ENCODE measurements at places on chromosomes 16 and 17.

GRCh38 chr17:41812381-41813151, at the start of gene FKBP10:
Gene FKBP10, plus strand, starts transcription at chr17:41813004. Its CDS starts 31 bp downstream, at chr17:41813035.
- H3K27me3 ChIP-seq = peaks cover 13% of the 10 kb centered on the region
- DNase-seq = no peak
- H3K27ac ChIP-seq = peak within 1 kb of the TSS; percentile 66
- H3K4me1 ChIP-seq = peaks cover 8% of the 10 kb centered on the region
- H3K4me3 ChIP-seq = peak within 1 kb of the TSS; percentile 87
- H3K36me3 ChIP-seq = no peaks in the 10 kb centered on the region

GRCh38 chr17:48022901-48023300, 14.7 kb downstream of the COPZ2 start:
- no peak for DNase-seq
- H3K36me3 ChIP-seq = no peaks in the 10 kb centered on the region
- H3K4me1 ChIP-seq = peaks cover 33% of the 10 kb centered on the region

GRCh38 chr16:89155184-89155679, 16.3 kb upstream of the CDH15 start:
- H3K4me3 ChIP-seq = no peak overlapping the region
- no peaks in the 10 kb centered on the region for H3K27me3 ChIP-seq
- H3K27ac ChIP-seq = no peak overlapping the region
- H3K36me3 ChIP-seq = peaks cover 4% of the 10 kb centered on the region

- H3K27me3 ChIP-seq = no peaks in the 10 kb centered on the region
- H3K36me3 ChIP-seq = peaks cover 7% of the 10 kb centered on the region
- H3K4me1 ChIP-seq = peaks cover 19% of the 10 kb centered on the region
- H3K27ac ChIP-seq = no peak overlapping the region
Measured at GRCh38 chr17:17060930-17061329, 18.7 kb downstream of the MPRIP start.

GRCh38 chr16:28897826-28898225, 19.5 kb downstream of the ATP2A1 start:
- no peaks in the 10 kb centered on the region for H3K36me3 ChIP-seq
- no peak overlapping the region for H3K4me3 ChIP-seq
- no peaks in the 10 kb centered on the region for H3K27me3 ChIP-seq
- no peak overlapping the region for H3K27ac ChIP-seq
- no peak for DNase-seq

- DNase-seq = no peak
- no peak overlapping the region for H3K4me3 ChIP-seq
- H3K27me3 ChIP-seq = peaks cover 15% of the 10 kb centered on the region
Measured at GRCh38 chr17:15941781-15942180, 3.1 kb upstream of the ADORA2B start.

DNA sequence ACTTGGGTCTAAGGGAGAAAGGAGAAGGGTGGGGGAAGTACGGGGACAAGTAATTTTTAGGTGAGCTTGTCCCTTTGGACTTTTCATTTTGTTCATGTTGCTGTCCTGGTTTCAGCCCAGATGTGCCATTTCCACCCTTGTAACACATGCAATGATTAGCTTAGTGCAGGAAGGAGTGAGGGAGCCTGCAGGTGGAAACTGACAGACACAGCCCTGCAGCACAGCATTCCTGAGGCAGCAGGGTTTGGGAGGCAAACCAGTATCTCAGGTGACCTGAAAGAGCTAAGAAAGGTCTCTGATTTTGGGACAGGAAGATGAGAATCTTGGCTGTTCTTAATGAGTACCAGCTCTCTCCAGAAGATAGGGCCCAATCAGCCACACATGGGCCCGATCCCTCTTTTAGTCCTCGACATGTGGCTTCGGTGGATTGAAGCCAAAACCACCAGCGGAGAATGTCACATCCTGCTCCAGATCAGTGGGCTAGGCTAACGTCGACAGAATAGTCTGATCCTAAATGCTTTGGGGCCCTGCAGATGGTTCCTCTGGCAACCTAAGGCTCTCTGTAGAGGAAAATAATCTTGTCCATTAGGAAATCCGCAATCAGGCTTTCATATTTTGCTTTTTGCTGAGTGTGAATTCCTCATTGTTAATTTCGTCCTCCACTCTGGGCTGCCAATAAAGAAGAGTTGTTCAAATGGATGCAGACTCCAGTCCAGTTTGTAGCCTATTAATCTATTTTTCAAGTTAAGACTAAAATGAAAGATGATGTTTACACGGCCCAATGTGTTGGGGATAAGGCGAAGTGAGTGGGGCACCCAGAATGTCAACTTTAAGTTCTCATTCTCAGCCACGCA, 3.8 kb upstream of the RNF157 start:
- peaks cover 6% of the 10 kb centered on the region for H3K36me3 ChIP-seq
- no peaks in the 10 kb centered on the region for H3K27me3 ChIP-seq
- peak overlapping the region; percentile 47 for H3K4me3 ChIP-seq
- DNase-seq = no peak
- peak overlapping the region; percentile 95 for H3K27ac ChIP-seq
- peaks cover 61% of the 10 kb centered on the region for H3K4me1 ChIP-seq

DNA sequence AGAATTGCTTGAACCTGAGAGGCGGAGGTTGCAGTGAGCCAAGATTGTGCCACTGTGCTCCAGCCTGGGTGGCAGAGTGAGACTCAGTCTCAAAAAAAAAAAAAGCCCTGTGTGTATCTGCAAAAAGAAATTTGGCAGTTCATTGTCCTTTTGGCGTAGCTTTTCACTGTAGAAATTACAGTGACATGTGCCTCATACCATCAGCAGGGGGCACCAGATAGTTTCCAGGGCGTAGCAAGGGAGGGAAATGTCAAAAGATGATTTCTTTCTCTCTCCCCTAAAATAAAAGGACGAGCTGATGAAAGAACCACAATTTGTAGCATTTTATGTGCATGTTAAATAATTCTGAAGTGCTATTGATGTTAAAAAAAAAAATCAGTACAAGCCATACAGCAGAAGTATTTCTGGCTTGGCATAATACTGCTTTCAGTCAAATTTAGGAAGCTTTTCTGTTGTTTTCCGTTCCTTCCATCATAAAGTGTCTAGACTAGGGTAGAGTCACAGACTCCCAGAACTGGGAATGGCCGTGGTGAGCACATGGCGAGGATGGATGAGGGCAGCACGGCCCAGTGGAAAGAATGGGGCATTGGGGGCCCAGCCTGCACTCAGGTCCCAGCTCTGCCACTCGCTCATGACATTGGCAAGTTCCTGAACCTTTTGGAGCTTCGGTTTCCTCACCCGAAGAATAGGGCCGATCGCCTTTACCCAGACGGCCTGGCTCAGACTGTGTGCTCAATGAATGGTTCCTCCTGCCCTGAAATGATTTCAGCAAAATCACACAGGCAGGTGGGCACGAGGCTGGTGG, 59.8 kb upstream of the RPH3AL start:
- peak overlapping the region; percentile 90 for H3K4me3 ChIP-seq
- H3K4me1 ChIP-seq = peaks cover 57% of the 10 kb centered on the region
- no peaks in the 10 kb centered on the region for H3K27me3 ChIP-seq
- H3K27ac ChIP-seq = peak overlapping the region; percentile 87
- peak; percentile 51 for DNase-seq
- H3K36me3 ChIP-seq = peaks cover 32% of the 10 kb centered on the region

GRCh38 chr16:27033281-27033979, 33.3 kb upstream of the C16orf82 start:
- no peak overlapping the region for H3K4me3 ChIP-seq
- DNase-seq = no peak
- H3K27me3 ChIP-seq = peaks cover 2% of the 10 kb centered on the region
- no peaks in the 10 kb centered on the region for H3K36me3 ChIP-seq

DNA sequence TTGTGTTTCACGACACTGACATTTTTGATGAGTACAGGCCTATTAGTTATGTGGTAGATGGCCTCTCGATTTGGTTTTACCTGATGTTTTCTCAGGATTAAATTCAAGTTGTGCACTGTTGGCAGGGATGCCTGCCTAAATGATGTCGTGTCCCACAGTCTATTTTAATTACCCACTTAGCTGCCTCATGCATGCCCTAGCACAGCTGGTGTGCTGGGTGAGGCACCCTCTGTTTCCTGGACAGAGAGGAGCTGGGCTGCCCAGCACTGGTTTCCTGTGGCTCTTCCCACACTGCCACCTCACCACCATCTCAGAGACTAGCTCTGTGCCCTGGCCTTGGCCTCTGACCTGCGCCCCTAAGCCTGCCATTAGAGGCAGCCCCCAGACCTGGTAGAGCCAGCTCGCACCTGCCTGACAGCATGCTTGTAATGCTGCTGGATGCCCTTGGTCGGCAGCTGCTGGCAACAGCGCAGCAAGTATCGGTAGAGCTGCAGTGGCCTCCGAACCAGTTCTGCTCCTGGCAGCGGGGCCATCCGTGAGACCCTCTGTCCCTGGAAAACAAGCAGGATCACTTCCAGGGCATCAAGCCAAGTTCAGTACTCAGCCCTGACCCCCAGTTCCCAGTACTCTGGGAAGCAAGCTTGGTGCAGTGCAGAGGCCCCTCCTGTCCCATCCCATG, 10.9 kb downstream of the LYRM9 start:
- H3K4me3 ChIP-seq = no peak overlapping the region
- H3K4me1 ChIP-seq = peaks cover 33% of the 10 kb centered on the region

DNA sequence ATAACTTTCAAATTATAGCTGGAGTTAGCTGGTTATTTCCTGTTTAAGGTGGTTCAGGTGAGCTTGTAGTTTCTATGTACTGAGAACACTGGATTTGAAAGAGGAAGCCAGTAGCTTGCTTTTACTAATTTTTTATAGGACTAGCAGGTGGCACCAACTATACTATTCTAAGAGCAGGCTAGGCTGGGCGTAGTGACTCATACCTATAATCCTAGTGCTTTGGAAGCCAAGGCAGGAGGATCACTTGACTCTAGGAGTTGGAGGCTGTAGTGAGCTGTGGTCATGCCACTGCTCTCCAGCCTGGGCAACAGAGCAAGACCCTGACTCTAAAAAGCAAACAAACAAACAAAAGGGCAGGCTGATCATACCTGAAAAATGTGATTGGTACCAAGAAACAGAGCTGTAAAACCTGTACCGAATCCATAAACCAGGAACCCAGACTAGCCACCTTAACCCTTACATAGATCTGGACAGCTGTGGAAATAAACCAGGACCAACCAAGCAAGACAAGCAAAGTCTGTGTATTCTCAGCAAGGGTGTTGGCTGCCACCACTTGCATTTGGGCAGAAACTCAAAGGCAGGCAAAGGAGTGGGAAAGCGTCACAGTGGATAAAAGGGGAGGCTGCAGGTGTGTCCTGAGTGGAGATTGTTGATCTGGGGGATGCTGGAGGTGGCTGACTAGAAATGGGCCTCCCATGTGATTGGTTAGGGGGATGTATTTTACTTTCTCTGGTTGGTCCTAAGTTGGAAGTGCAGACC, 36.3 kb downstream of the SLC47A1 start:
- DNase-seq = no peak
- H3K36me3 ChIP-seq = no peaks in the 10 kb centered on the region
- H3K27me3 ChIP-seq = peaks cover 15% of the 10 kb centered on the region
- H3K4me3 ChIP-seq = no peak overlapping the region
- H3K27ac ChIP-seq = no peak overlapping the region

DNA sequence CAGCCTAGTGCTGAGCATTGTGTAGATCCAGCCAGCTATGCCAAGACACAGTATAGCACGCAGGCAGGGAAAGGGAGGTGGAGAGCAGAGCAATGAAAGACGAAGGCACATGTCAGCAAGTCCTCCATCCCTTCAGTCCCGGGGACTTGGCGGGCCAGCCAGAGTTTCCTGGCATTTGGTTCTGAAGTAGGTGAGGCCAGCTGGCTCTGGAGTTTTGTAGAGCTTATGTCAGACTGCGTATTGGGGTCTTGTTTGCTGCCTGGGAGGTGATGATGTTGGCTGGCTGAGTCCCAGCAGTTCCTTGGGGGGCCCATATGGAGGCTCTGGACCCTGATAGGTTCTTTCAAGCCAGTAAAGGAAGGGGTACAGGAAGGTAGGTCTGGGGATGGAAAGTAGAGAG, 55.7 kb upstream of the AKTIP start:
- no peak for DNase-seq
- H3K27me3 ChIP-seq = no peaks in the 10 kb centered on the region
- no peaks in the 10 kb centered on the region for H3K4me1 ChIP-seq
- H3K27ac ChIP-seq = no peak overlapping the region
- H3K4me3 ChIP-seq = no peak overlapping the region
